ENCODE measurements at places on chromosomes 4 and X.

DNA sequence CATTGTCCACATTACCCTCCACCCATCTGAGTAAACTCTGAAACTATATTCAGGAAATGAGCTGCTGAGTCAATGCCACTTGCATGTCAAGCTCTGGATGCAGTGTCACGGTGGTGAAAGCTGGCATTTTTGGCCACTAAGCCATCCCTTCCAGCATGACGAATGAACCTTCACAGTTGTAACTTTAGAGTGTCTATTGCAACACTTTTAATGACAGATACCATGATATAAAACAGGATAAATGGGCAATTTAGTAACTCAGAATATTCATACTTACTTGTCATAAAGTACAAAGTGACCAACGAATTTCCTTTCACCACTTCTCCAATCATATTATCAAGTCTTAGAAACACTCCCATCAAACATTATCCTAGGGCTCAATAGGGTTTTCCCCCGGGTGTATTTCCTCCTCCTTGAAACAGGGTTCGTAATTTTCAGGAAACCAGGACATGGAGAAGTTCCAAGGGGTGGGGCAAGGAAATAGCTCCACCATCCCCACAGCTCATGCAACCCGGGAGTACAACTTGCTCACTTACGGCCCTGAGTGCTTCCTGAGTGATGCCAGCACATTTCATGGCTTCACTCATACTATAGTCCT lies 73.1 kb downstream of the MTHFD2L start:
- no peak for DNase-seq

DNA sequence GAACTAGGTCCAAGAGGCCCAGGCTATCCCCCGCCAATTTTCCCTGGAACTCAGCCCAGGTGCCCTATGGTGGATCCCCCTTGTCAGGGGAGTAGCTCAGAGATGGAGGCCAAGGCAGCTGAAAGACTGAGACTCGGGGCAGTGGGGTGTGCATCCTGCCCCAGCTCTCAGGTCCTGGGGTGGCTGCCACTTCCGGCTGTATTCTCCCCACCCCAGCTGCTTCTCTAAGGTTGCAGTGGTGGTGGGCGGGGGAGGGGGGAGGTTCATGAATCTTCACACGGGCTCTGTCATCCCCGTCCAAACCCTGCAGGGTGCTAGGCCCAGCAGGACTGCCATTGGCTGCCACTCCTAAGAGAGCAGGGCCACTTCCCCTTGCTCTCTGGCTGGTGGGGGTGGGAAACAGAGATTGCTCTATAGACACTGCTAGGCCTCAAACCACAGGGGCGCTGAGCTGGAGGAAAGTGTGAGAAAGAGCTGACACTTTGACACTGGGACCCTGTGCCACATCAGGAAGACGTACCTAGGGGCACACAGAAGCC lies 1.5 kb downstream of the SASH3 start:
- DNase-seq, result no peak

DNA sequence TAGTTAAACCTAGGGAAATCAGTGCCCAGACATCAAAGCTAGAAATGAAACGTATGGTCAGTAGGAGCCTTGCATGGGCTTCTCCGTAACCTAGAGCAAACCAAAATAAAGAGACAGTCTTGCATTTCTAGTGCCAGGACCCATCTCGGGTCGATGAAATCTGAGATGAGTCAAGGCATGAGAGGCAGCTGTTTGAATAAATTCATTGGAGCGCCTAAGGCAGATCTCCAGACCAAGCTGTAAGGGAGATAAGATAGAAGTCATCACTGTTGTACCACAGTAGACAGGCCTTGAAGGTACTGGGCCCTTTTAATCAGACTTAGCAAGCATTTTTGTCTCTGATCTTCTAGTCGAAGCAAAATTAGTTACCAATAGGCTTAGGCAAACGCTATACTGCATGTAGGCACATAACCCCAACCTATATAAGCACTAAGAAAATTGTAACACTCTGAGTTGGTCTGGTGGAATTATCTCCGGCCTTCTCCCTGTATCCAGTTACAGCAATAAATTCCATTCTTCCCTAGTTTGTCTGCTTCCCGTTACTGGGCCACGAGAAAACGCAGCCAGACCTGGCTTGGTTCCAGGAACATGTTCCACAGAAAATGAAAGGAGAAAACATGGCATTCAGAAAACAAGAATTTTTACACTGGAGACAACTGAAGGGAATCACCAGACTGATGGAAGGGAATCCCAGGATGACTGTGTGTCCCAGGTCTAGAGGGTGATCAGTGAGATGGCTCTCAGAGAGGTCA lies 21.1 kb upstream of the PAPSS1 start:
- no peak for DNase-seq

GRCh38 chrX:109886122-109886761 lies 116.7 kb upstream of the TMEM164 start:
- DNase-seq, result peak; percentile 4

DNA sequence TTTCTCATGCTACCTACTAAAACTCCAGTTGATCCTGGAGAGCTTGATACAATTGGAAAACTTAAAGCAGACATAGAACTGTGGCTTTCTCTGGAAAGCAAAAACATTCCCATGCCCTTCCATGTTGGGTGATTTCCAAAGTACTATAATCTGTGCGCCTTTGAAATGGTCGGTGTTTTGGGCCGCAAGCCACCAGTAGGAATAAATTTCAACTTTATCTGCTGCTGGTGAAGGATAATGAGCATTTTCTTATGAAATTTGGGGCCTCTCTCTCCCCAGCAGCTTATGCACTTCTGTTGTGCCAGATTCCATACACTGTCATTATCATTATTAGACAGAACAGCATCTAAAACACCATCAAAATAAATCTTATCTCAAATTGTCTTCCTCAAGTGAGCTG lies 366.7 kb upstream of the RPS6KA3 start:
- no peak for DNase-seq

DNA sequence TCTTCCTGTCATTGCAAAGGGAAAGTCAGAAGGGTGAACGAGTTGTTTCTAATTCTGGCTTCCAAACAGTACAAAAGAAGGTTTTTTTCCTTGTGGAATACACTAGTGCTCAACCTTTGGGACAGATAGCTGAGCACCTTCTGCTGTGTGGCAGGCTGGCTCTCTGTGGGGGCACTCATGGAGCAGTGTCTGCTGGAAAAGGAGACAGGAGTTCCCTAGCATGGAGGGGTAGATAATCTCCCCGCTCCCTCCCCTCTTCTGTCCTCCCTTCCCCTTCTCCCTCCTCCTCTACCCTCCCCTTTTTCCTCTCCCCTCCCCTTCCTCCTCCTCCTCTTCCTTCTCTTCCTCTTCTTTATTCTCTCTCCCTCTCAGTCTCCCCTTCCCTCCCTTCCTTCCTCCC lies 62.4 kb upstream of the MTM1 start:
- DNase-seq, result no peak

DNA sequence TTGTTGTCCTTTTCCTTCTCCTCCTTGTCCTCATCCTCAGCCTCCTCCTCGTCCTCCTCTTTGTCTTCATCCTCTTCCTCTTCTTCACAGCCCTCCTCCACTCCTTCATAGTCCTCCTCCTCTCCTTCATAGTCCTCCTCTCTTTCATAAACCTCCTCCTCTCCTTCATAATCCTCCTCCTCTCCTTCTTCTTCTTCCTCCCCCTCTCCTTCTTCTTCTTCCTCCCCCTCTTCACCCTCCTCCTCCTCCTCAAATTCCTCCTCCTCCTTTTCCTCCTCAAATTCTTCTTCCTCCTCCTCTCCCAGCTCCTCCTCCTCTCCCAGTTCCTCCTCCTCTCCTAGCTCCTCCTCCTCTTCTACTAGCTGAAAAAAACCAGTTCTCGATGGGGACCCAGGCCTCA lies 143.8 kb upstream of the RADX start:
- DNase-seq, result no peak

DNA sequence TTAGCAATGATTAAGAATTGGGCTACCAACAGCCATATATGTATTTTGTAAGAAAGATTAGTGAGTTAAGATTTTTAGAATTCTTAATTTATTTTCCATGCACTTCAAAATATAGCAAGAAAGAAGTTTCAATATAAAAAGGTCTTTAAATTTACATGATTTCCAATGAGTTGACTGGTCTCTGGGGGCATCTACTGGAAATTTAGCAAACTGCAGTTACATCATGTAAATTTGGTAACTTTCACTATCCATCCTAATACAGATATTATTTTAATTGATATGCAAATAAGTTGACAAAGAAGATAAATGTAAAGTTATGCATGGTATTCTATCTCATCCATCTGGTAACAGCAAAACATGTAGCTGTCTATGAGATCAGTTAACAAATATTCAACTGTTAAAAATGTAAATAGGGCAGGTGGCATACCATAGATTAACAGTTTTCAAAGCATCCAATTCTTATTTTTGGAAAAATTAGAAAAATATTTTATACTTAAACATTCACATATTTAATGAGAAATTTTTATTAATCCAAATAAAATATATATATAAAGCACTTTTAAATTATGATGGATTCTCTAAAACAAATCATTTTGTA lies 29.1 kb downstream of the TTC29 start:
- no peak for DNase-seq

DNA sequence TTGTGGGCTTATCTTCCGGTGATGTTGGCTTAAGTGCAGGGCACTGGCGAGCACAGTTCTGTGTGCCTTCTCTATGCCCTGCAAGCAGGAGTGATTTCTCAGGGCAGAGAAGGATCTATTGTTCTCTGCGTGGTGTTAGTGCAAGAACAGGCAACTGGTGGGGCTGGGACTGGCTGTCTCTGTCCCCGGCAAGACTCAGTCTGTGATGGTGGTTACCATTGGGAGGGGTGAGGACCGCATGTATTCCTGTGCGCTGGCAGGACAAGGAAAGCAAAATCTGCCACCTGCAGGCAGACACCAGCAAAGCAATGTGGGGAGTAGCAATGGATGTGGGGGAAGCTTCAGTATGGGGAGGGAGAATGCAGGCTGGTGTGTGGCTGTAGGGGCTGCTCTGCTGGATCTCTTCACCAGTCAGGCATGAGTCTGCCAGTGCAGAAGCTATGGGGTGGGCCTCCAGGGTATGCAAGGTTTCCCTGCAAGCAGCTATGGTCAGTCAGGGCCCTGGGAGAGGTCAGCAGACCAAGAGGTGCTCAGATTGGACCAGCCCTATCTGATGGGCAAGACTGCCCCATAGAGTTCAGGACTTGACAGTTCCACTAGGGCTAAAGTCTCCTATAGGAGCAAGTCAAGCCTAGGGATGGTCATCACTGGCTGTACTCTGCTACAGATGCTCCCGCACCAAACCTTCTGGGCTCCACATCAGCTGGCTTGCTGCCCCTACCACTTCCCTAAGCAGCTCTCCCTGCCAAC lies 16.8 kb downstream of the PF4 start:
- DNase-seq, result no peak

GRCh38 chrX:68717196-68717595 lies 69.7 kb downstream of the STARD8 start:
- no peak for DNase-seq

GRCh38 chr4:2688697-2689096 lies 67.4 kb downstream of the TNIP2 start:
- no peak for DNase-seq

DNA sequence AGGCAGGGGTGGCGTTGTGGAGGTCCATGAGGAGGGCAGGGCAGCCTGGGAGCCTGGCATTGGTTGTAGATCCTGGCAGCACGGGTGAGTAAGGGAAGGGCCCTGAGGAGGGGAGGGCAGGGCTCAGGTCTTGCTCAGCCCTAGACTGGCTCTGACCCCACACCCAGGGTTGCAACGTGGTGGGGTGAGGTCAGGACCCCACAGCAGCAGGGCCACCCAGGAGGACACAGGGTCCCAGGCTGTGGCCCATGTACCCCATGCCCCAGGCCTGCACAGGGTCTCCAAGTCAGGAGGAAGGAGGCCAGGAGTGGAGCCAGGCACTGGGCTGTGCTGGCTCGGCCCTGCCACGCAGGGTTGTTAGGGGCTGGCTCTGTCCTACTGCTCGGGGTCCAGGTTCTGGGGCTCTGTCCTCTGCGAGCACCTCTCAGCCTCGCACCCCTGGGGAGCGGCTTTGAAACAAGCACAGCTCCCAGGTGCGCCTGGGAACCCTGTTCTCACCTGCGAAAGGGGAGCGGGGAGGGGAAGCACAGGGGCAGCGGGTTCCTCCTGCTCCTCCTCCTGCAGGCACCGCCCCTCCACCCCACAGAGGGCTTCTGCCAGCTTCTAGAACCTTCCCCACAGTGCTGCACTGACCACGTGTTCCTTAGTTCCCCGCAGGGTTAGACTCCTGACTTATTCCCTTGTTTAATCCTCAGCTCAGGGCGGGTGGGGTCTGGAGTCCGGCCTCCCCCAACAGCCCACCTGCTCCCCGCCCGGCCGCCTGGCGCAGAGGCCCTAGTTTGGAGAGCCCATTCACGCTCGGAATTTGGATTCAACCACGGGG lies 20.4 kb downstream of the MSANTD1 start:
- no peak for DNase-seq

DNA sequence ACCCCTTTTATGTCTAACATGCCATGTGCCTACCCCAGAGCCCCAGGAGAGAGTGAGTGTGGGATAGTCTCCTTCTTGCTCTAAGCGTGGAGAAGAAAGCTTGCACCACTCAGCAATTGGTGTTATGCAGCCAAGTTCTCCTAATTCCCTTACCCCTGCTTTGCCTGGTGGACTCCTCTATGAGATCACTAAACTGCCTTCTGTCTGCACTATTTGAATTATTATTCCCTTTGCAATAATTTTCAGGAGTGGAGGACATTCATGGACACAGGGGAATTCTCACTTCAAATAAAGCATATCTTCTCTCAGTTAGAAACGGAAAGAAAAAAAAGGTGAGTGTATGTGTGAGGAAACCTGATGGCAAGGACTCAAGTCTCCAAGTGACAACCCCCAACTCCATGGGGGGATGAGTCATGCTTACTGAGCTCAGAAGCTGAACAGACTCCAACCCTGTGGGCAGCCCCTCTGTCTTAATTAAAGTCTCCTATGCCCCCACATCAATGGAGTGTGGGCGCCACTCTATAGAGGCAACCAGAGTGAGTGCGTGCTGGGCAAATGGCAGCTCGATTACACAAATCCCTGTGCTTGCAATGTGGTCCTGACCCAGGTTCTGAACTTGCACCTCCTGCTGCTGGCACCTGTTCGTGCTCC lies 381.9 kb downstream of the RAB28 start:
- no peak for DNase-seq

GRCh38 chr4:33302321-33302720 lies 2582.2 kb downstream of the PCDH7 start:
- DNase-seq, result no peak

DNA sequence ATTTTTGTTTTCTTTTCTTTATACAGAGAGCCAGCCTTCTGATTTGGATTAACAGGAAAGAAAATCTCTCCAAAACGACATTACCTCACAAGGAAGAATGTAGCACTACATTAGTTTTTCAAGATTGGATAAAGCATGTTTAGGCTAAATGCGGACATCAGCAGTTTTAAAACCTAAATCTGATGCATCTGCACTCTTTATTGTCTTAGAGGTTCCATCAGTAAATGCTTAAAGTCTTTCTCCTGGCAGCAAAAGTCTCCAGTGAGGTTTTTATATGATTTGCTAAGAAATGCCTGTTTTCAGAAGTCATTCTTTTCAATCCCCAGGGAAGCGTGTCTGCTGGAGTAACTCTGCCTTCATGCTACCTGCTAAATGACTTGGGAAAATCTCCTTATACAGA lies 912.9 kb upstream of the INTU start:
- DNase-seq, result no peak

DNA sequence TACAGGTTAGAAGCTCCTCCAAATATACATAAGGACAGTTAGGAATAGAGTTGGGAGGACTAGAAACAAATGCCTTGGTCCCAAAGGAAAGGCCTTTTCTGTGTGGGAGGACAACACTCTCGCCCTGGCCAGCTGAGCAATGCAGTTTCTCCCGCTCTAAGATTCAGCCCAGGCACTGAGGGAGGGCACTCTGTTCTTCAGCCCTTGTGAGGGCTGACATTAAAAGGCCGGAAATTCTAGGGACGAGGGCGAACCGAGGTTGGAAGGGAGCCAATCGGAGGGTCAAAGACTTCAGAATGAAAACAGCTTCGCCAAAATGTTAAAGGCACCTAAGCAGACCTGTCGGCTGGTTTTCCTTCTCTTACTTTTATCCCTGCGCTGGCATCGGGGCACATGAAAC lies 2.9 kb upstream of the PTCHD1 start:
- DNase-seq, result no peak

Measured in large intestine (tissue), 12 donors.